Stimulated activated CD4-positive, alpha-beta T cell treated with anti-CD3 and anti-CD28 coated beads, Interleukin-2, amount 100 ng/mL, for 48 hours (primary cell): ENCODE measurements at places on chromosomes 5 and 9.
A peak's percentile ranks its signal among the peaks of the same experiment; 100 is the strongest.

DNA sequence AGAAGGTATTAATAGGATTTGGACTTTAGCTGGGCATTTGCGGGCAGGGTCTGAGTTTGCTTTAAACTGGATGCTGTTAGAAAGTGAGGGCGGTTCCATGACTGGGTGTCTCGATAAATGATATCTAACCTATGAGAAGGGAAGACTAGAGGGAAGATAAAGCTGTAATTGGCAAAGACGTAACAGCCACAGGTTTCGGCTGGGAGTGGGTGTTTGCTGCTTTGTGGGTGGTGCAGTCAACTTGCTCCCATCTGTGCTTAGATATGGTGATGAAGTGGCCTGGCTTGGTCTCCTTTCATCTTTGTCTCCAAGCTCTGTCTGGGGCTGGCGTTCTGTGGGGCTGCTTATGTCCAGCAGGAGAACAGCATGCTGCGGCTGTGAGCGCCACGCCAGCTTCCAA is 23.3 kb downstream of the OR2V1 start:
- no peak for DNase-seq

- DNase-seq = peak; percentile 26
These were observed 505 bp downstream of the CREB3 start for GRCh38 chr9:35732800-35733541.

DNA sequence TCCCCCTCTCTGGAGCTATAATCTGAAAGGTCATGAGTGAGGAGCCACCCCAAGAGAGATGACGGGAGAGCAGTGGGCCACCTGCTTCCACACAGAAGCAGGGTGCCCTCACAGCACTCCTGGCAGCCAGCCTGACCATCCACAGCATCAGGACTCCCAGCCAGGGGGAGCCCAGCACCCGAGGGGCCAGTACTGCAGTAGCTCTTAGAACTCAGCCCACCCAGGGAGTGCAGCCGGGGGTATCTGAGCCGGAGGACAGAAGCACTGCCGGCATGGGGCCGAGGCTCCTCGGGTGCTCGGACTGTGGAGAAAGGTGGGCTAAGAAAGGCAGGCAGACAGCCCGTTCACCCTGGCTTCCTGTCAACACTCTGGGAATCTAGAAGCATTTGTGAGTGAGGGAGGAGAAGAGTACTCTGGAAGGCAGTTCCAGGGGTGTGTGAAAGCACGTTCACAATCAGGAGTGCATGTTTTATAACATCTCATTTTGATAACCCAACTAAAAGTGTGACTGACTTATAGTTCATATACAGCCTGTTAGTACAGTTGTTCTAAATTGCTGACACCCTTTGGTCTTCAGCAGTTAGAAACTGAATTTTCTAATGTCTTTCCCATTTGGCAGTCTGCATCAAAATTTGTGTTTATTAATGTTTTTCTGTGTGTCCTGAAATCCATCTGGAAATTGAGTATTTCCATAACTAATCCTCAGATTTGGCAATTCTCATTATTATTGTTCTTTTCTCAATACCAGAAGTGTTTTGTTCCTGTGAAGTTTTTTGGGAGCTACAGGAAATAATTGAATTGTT is 25.9 kb upstream of the ASPN start:
- DNase-seq = no peak

DNA sequence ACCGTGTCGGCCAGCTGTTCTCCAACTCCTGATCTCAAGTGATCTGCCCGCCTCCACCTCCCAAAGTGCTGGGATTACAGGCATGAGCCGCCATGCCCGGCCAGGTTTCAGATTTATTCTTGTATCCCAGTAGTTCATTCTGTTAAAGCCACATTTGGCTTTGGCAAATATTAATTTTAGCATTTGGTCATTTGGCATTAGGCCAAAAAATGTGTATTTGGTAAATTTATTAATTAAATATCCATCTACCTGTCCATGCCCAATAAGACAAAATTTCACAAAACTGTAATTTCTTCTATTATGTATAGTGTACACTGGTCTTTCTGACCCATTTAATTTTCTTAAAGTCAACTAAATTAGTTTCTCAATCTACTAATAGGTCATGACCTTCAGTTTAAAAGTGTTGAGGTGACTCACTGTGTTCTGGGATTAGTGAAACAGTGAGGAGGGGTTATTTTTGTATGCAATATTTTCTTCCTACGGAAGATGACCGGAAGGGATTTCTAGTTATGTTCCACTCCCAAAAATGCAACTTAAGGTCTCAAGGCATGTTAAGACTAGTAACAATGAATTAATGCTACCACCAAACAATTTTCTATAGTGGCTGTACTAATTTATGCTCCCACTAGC is 21.0 kb downstream of the OSTF1 start:
- DNase-seq = no peak

GRCh38 chr9:69173891-69174615 is at the start of gene TJP2:
Gene TJP2, plus strand, starts transcription at chr9:69174277. Its CDS starts 96 bp downstream, at chr9:69174373.
- DNase-seq = peak; percentile 41

DNA sequence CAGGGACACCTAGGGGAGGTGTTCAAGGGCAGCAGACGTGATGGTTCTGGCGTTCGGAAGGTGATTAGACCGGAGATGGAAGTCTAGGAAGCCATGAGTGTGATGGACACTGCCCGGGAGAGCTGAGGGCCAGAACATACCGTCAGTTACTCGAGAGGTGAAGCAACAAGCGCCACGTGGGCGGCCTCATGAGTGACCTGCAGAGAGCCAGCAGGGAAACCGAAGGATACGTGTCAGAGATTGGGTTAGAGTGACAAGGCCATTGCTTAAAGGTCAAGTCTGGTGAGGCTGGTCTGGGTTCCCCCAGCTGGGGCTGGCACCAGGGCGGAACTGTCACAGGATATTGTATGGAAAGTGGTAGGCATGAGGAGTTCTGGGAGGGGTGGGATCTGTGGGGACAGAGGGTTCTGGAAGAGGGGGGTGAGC is 60.0 kb downstream of the C9orf50 start:
- DNase-seq = no peak

DNA sequence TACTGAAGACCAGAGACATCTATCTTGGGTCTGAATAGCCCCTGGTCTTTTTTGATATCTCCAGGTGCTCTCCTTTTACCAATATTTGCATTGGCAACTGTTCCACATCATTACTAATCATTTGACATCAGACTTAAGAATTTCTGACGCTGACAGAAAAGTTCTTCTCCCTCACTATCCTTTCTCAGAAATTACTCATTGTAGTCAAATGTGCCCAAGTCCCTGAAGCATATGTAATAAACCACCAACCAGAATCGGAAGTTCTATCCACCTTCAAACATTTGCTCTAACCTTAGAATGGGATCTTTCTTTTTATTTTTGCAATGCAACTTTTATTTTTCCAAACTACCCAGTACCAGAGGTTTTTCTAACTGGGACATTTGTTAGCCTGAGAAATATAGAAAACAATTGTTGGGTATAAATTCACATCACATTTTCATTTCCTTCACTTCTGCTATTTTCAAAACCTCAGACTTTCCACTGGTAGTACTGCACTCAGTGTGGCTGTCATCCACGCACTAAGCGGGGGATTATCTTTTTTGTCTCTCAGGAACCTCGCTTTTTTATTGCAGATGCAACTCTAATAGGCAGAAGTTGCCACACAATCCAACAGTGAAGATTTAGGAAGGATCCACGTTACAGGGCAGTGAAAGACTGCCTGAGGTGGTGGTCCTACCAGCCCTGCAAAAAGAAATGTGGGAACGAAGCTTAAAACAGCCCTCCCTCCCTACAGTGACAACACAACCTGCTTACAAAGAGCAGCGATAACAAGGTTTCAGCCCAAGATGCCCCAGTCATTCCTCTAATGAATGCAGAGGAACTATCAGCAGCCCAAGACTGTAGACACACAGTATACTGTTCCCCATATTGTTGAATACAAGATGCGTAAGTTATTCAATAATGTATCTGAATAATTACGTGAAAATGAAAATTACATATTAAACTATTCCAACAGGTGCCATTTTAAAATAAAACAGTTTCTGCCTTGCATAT is 201.2 kb downstream of the EBF1 start:
- no peak for DNase-seq

- no peak for DNase-seq
These were observed 61.1 kb downstream of the GRIA1 start for GRCh38 chr5:153551537-153552079.

DNA sequence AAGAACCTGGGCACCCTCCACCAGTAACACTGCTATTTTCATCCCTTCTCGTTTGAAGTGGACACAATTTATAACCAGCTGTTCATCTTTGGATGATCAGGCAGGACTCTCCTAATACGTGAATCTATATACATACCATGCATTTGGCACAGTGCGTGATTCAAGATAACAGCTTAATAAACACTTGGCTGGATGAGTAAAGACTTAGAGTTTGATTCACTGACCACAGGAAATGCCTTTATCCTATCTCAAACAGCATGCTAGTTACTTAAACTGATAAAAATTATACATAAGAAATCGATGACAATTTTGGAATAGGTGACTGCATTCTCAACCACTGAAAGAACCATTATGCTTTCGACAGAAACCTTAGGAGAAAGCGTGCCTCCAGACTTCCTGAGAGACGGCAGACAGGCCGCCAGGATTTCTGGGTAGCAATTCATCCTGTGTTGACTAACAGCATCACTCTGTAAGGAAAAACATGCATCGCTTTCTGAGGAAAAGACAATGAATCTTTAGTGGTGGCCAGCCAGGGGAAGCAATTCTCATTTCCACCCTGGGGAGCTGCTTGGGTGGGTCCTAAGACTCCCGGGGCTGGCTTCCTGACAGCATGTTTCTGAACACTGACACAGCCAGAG is 9.7 kb downstream of the MRPL36 start:
- DNase-seq = no peak

- no peak for DNase-seq
These were observed 5.2 kb upstream of the RPL26L1 start for GRCh38 chr5:172953776-172954675.

DNA sequence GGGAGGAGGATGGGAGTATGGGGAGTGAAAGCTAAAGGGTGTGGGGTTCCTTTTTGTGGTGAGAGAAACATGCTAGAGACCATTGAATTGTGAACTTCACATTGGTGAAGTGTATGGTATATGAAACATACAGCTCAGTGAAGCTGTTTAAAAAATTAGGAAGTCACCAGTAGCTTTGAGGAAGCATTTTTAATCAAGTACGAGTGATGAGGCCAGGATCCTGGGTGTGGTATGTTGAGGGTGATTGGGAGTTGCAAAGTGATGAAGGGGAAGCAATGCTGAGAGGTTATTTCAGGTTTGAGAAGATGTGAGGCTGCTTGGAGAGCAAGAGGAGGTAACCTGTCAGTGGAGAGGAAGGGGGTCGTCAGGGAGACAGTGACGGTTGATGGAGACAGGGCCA is 22.7 kb upstream of the CLK4 start:
- DNase-seq = no peak

- no peak for DNase-seq
These were observed 19.4 kb downstream of the FXN start for GRCh38 chr9:69054989-69055388.

DNA sequence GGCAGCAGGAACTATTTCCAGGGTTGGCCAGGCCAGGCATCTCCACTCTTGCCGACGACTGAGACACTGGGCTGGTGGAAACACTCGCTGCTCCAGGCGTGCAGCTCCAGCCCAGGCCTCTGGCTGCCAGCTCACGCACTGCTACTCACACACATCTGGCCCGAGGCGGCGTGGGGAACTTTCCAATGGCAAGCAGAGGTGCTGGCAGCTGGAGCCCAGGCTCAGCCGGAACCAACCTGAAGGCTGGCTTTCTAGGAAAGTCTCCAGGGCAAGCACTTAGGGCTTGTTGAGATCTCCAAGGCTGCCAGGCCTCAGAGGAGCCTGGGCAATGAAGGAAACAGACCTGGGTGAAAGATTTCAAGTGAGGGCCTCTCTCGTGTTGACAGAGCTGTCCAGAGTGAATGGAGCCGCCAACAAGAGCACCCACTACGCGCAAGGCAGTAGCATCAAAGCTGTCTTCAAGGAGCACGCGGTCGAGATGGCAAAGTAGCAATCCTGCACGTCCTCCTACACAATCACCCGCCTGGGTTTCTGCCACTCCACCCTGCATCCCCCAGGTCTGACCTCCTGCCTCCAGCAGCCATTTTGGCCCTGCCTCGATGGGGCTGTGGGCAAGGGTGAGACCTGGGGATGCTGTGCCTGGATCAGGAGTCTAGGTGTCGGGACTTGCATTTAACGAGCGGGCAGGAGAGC is 14.4 kb downstream of the SH3PXD2B start:
- DNase-seq = no peak

DNA sequence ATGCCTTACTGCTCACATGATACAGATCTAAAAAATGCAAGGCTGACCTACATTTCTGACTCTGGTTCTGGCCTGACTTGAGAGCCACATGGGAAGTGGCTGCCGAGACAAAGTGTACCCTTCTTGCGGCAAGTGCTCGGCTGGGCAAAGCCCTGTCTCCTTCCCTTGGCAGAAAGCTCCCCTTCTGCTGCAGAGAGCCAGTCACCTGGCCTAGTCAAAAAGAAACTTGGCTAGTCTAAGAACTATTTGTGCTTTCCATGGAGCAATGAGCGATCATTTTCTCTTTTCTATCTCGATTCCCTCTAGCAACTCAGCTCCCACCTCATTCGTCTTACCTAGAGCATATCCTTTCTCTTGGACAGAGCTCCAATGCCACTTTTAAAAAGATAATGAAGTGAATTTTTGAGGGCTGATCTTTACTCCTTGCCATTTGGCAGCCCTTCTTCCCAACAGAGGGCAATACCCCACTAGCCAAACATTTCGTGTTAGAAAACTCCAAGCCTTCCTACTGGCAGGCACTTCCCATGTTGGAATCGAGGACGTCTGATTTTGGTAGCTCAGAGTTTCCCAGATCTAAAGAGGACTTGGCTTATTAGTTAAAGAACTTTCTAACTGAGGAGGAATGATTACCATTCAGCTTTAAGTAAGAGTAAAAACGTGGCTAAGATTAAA is 108.1 kb upstream of the PRRC1 start:
- no peak for DNase-seq

DNA sequence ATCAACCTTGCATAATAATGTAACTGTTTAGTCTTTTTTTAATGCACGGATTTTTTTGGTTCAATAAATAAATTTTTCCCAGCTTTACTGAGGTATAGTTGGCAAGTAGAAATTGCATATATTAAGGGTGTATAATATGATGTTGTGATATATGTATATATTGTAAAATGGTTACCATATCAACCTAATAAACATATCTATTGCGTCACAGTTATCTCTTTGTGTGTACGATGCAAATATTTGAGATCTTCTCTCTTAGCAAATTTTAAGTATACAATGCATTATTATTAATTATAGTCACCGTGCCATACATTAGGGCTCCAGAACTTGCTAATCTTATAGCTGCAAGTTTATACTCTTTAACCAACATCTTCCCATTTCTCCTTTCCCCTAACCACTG is 57.2 kb upstream of the TMEM161B start:
- no peak for DNase-seq

DNA sequence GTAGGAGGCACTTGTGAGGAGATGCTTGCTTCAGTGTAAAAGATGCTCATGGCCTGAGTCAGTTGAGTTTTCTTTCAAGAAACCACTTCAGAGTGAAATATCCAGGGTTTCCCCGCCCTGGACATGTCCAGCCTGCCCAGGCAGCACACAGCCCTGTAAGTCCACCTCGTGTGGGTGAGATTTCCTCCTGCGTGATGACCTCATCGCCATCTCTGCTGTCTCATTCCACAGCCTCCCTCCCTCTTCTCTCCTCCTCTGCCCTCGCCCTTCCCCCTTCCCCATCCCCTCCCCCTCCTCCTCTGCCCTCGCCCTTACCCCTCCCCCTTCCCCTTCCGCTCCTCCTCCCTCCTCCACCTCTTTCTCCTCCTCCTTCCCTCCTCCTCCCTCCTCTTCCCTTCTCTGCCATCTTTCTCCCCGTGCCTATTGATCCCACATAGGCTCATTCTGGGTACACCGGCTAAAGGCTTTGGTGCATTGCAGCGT is 34.0 kb upstream of the NCS1 start:
- DNase-seq = no peak

GRCh38 chr5:53929152-53929551 is 368.7 kb downstream of the NDUFS4 start:
- DNase-seq = no peak

- no peak for DNase-seq
These were observed 491.3 kb upstream of the MEF2C start for GRCh38 chr5:89374144-89374784.
